ENCODE measurements at places on chromosomes 3 and 15.

GRCh38 chr3:174158674-174159073, 700.5 kb upstream of the NAALADL2 start:
- no peak for DNase-seq

DNA sequence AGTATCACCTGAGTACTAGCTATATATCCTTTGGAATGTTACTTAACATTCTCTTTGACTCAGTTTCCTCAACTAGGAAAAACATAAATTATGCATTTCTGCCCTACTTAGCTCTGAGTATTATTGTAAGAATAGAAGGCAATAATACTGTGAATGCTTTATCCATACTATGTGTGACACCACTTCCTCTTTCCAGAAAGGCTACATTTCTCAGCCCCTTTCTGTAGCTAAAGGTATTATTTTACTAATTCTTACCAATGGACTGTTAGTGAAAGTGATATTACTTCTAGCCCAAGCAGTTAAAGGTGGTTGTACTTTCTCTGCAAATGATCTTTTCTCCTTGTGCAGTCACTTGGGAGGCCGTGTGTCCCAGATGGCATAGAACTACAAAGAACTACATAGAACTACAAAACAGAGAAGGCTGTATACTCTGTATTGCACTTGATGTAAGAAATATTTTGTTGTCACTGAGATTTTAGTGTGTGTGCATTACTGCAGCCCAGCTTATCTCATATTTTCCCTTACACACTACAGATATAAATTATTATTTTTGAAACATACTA, 35.1 kb downstream of the MYH15 start:
- DNase-seq, result no peak

GRCh38 chr3:9168241-9168741, 81.2 kb downstream of the SRGAP3 start:
- peak; percentile 31 for DNase-seq

DNA sequence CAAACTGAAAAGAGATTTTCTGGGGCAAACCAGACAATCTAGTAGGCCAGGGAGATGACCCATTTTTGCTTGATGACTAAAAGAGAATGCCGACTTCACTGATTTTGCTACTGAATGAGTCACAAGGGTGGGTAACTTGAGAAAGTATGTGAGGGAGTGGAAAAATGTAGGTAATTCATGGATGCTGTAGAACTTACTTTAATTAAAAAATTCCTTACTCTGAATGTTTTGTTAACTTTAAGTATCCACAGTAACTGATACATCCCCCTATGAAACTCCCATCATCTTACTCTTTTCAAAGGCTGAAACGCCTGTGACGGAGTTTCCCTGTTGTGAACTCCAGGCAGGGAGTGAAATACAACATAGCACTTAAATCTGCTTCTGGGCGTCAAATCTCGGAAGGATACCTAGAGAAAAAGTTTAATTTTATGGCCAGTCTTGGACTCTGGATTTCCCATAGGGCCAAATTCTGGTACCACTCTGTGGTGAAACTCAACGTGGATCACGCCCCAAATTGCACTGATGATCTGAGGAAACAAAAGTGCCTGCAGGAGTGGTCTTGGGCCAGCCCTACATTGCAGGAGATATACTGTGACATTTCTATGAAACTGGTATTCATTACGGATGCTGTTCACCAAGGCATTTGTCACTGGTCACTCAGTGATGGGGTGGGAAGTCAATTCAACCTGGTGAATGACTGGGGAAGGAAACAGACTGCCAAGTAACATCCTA, 24.0 kb downstream of the GOLIM4 start:
- DNase-seq, result no peak

GRCh38 chr3:38964204-38964603, 87.5 kb downstream of the SCN11A start:
- no peak for DNase-seq

GRCh38 chr3:184968115-184968514, 156.1 kb downstream of the VPS8 start:
- no peak for DNase-seq

DNA sequence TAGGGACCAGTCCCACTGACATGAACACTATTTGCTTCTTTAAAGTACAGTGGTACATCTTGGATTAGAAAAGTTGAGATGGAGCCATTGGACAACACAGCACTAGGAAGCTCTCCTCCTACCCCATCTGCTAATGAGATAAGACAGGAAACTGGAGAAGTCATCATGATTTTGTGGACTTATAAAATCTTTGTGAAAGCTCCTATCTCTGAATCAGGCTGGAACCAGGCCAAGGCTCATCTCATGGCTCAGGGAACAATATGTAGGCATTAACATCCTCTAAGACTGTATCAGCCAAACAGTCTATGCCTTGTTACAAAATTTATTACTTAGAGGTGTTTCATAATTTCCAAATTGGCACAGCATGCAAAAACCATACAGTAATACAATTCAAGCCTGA, 84.1 kb downstream of the BOC start:
- DNase-seq, result no peak

DNA sequence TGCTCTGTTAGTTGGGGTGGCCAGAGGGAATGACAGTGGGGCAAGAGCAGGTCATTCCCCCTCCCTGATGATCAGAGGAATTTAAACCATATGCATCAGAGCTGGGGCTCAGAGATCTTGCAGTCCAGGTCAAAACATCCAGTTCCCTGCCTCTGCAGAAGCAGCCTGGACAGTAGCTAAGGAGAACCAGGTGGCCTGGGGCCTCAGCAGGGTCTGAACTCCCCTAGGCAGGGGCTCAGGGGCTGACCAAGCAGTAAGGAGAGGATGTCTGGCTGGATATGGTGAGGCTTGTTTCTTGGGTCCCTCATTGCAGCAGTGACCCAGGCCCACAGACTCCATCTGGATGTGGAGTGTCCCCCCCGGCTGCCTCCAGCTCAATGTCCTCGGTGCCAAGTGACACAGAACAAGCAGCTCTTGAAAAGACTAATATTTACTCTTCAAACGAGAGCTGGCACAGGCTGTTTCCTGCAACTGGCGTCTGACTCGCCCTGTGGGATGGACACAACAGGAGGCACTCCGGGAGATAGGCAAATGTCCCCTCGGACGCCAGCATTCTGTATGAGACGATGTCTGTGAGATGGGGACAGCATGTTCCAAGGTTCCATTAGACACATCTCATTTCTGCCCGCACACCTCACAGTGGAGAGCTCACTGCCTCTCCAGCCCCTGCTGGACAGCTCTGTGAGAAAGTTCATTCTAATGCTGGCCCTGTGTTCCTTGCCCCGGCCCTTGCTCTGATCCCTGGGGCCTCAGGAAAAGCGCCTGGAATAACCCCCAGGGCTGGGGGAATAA, 37.1 kb downstream of the SEC22C start:
- DNase-seq, result no peak

DNA sequence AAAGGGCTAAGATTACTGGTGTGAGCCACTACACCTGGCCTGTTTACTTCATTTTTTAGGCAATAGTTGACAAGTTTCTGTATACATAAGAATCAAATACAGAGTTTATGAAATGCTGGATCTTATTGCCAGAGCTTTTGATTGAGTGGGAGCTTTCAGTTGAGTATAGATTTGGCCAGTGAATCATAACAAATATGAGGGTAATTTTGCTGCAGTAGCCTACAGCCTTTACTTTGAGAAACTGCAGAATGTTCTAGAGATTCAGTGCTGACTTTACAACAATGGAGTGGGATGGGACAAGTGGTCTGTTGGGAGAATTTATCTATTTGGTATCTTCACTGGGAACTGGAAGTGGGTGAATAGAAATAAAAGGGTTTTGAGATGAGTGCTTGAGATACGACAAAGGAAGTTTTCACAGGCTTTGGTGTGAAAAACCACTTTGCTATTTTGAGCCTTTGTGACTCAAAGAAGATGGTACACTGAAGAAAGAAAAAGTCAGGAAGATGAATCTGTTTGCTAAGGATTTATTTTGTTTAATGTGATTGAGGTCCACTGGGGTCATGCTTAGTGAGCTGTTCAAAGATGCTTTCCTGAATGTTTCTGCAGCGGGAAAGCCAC, 227.8 kb downstream of the UBE2E2 start:
- DNase-seq, result no peak

DNA sequence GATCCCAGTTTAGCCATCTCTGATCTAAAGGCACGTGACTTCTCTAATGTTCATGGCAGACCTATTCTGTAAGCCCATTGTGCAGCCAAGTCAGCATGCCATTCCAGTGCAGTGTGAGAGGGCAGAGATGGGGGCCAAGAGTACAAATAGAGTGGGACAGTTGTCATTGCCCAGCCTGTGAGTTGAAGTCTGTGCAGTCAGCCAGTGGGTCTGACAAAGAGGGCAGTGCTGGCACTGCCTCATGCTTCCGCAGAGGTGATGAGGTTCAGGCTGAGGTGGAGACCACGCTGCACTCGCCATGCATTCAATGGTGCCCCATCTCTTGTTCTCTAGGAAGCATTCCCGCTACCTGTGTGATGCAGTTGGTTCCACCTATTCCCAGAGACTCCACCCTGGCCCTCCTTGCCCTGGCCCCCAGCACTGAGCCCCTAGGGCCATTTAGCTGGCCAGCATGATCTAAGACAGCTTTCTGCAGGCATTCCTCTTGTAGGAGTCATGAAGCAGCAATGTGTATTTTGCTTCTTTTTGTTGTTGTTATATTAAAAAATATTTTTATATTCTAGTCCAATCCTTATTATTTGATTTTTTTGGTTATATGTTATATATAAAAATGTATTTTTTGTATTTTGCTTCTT, 3.7 kb downstream of the MRAS start:
- DNase-seq, result no peak

DNA sequence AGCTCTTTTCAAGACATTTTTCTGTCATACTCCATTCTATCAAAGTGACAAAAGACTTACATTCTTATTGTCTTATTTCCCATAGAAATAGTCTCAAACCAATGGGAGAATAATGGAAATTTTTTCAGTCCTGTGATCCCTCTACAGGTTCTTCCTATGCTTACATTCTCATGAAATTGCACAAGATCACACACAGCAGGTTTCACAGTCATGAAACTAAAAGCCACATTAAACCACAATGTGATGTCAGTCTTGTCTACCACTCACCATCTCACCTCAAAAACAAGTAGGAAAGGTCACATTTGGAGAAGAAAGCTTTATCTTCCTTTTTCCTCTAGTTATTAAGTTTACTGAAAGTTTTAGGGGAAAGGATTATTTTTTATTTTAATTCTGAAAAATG, 161.0 kb upstream of the RORA start:
- DNase-seq, result no peak

DNA sequence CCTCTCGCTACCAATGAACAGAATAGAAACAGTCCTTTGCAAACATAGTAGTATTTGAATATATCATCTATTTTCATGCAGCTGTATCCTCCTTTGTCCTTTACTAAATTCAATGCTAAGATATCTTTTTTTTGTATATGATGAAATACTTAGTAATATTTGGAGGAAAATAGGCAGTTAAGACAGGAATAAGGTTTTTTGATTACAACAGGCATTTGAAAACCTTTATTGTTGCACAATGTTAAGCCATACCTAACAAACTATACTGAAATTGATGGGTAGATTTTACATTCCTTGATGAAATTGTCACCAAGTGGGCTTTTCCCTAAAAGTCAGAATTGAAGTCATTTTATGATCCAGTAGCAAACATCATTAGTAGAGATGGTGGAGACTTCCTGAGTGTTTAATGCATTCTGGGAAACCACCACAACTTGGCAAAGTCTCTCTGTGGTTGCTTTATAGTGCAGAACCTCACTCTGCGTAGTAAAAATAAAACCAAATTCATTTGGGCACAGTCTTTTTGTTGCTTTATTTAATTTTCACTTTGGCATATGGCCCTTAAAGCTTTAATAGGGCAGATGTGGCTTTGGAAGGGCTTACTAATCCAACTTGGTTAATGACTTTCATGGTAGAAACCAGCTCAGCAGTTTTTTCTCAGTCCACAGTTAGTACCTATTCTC, 216.0 kb downstream of the DIPK2A start:
- no peak for DNase-seq

DNA sequence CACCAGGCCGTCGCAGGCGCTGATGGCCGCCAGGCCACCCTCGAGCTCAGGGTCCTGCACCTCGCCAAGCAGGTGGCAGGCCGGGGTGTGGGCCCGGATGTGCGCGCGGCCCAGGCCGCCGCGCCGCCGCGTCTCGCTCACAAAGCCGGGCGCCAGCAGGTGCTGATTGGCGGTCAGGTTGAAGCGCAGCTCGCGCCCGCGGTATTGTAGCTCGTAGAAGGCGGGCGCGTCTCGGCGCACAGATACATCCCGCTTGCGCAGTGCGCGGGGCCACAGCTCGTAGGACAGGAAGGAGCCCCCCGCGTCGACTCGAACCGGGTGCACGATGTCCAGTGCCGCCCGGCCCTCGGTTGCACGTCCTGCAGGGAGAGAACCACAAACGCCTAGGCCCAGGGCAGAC, 11.1 kb downstream of the ADAMTS7 start:
- DNase-seq, result no peak

DNA sequence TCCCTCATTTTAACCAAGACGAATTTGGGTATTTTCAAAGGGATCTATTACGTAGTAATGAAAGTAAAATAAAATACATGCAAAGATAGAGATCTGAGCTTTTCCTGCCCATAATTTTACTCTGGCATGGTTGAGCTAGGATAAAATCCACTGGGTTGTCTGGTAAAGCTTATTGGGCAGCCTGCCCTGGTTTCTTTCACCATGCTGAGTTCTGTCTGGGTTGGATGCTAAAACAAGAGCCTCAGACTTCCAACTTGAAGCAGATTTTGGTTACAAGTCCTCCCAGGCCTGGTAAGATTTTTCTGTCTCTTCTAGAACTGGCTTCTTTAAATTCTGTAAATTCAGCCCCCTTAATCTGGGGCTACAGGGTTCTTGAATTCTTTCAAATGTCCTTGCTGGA, 86.8 kb downstream of the SAMMSON start:
- DNase-seq, result no peak

DNA sequence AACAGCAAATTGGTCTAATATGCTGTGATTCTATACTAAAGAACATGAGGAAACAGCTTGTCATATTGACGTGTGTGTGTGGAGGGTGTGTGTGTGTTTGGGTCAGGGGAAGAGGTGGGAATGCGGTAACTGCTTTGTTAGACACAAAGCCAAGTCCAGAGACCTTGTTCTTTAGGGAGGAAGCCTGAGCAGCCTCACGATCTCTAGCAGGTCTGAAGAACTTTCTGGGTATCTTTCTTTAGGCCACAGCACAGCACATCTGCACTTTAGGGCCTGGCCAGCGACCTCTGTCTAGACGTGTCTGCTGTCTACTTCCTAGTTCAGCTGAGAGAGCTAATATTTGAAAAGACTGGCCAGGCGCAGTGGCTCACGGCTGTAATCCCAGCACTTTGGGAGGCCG, 220.0 kb upstream of the TPRG1 start:
- no peak for DNase-seq

- no peak for DNase-seq
Measured at GRCh38 chr3:10919636-10920035, 72.9 kb upstream of the SLC6A1 start.

DNA sequence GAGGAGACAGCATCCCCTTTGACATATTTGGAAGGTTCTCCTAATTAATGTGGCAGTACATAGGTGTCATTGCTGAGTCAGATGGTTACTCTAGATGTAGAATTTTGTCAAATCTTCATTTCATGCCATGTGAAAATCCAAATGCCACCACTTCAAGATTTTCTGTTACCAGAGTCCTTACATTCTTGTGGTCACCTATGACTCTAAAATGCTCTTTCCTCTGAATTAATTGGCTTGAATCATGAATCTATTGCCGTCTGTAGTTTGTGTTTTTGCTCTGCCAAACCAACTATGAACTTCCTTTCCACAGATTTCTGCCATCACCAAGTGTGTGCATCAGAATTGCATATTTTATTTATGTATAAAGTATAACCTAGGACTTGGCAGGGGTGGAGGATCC, 269.4 kb upstream of the ZPLD1 start:
- no peak for DNase-seq

Data from stimulated activated CD4-positive, alpha-beta T cell treated with anti-CD3 and anti-CD28 coated beads, Interleukin-1b, Interleukin-23, amount 100 ng/mL, for 1 hour (primary cell).